CD4-positive, alpha-beta T cell treated with Interleukin-6 for 4 hours (primary cell): ENCODE measurements at places on chromosomes 12 and 14.

DNA sequence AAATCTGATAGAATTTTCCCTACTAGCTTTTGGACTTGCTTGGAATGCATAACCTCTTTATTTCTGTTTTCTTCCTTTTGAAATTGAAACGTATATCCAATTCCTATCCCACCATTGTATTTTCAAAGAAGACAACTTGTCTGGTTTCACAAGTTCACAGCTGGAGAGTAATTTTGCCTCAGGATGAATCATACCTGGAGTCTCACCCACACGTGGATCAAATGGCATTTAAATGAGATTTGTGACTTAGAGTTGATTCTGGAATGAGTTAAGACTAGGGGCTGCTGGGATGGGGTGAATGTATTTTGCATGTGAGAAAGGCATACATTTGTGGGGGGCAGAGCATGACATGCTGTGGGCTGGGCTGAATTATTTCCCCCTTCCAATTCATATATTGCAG is 516.5 kb upstream of the MGAT4C start:
- no peak for DNase-seq

DNA sequence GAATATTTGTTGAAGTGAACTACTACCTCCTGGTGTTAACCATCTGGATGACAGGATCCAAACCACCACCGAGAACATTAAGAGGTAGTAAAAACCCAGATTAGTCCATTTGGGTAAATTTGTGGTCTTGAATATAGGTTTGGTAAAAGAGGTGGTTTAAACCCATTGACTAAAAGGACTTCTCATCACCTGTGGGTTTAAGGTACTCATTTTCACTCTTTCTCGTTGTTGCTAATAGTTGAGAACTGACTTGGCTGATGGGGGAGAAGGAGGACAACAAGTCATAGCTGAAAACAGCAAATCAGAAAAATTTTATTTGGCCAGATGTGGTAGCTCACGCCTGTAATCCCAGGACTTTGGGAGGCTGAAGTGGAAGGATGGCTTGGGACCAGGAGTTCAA is 59.2 kb downstream of the ACADS start:
- no peak for DNase-seq

GRCh38 chr14:32779840-32780239 is 158.8 kb upstream of the NPAS3 start:
- no peak for DNase-seq

- DNase-seq: no peak
Measured at GRCh38 chr12:92722897-92723296, 20.1 kb downstream of the PLEKHG7 start.

GRCh38 chr14:61640158-61641136 is 54.9 kb upstream of the HIF1A start:
- DNase-seq: no peak

- DNase-seq: no peak
Measured at GRCh38 chr14:20341646-20342045, 1.8 kb upstream of the PARP2 start.

GRCh38 chr12:124915239-124916236 is 1.1 kb upstream of the UBC start:
- no peak for DNase-seq

GRCh38 chr14:44405011-44405486 is 102.0 kb downstream of the FSCB start:
- DNase-seq: no peak

DNA sequence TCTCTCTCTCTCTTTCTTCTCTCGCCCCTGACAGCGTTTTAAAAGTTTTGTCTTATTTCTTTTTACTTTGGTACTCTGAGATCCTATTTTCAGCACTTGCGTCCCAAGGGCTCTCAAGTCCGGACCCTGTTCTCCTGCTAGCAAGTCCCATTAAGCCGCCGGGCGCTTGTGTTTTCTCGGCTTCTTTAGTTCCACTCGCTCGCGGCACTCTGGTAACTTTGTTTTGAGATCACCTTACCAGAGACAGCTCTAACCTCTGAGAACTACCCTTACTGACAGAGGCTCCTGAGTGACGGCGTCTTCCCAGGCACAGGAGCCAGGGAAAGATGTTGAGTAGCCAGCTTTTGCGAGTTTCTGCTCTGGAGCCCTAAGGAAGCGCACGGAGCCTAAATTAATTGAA is 2.7 kb upstream of the MYF5 start:
- no peak for DNase-seq

DNA sequence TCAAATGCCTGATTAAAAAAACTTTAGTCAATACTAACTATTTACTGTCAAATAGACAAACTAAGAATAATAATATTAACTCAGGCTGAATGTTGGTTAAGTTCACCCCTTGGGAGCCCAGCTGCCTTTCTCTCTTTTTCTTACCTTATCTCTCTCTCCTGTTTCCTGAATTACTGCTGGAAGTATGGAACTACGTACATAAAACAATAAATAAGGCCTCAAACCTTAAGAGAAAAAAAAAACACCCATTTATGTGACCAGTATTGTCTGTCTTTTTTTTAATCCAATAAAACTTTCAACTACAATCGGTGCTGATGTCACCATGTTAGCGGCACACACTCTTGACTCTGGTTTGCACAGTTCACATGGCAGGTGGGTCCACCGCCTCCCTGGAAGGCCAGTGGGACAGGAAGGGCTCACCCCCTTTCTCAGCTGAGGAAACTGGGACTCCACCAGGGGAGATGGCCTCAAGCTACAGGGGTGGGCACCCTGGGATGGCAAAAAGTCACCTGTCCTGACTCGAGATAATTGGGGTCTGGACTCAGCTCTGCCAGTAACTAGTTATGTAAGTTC is 21.3 kb downstream of the BCL11B start:
- DNase-seq: peak; percentile 43

DNA sequence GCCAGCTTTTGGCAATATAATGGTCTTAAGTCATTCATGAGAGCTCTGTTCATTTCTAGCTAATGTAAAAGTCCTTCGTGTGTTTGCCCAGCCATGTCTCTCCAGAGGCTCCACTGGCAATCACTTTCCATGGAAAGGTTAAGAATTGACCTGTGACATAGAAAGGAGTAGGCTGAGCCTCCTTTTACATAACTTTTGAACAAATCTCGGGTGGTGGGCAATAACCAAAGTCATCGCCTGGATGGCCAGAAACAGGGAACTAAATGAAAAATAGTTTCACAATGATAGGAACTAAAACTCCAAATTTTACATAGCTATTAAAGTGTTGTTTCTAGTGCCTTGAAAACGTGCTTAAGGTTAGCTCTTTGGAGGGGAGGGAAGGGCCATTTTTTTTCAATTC is 6.5 kb downstream of the BHLHE41 start:
- DNase-seq: no peak

- DNase-seq: no peak
Measured at GRCh38 chr14:49463146-49463545, 123.0 kb downstream of the RPS29 start.

GRCh38 chr14:62916551-62916950 is 128.7 kb downstream of the KCNH5 start:
- no peak for DNase-seq

DNA sequence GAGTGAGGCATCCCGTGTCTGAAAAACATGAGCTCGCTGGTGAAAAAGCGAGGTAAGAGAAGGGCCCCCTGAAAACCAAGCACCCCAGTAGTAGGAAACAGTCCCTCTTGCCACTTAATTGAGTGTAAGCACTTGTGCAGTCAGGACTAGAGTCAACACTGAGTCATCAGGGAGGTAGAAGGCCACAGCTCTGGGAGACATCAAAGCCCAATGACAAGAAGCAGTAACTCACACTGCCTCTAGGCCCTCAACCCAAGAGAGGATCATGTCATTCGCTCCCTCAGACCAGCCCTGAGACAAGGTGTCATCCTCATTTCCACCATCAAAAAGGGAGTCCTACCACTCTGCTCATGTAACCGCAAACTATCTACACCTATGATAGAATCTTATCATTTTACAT is 17.8 kb downstream of the POMT2 start:
- peak; percentile 30 for DNase-seq

GRCh38 chr12:110741341-110742095 is 1.2 kb downstream of the PPP1CC start:
- peak; percentile 40 for DNase-seq

GRCh38 chr12:9661720-9662119 is 7.8 kb upstream of the CLEC2D start:
- DNase-seq: no peak

DNA sequence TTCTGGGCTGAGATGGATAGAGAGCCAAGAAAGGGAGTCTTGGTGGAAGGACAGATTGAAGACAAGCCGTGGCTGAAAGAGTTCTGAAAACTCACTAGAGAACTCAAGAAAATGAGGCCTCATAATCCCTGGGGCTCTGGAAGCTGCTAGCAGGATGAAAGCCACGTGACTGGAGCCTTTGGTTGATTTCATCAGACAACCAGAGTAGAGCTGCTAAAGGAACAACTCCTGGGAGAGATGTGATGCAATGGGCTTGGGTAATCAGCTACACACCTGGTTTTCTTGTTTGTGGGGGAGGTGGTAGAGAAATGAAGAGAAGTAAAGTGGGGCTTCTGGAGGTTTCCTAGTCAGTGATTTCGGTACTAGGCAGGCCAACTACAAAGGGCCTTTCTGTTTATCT is 13.4 kb downstream of the CSRNP2 start:
- no peak for DNase-seq

- DNase-seq: no peak
Measured at GRCh38 chr12:45852508-45852907, 123.0 kb downstream of the ARID2 start.

GRCh38 chr12:124543052-124543589 is 24.3 kb downstream of the NCOR2 start:
- DNase-seq: no peak

- DNase-seq: no peak
Measured at GRCh38 chr14:30243805-30244204, 315.2 kb upstream of the G2E3 start.

DNA sequence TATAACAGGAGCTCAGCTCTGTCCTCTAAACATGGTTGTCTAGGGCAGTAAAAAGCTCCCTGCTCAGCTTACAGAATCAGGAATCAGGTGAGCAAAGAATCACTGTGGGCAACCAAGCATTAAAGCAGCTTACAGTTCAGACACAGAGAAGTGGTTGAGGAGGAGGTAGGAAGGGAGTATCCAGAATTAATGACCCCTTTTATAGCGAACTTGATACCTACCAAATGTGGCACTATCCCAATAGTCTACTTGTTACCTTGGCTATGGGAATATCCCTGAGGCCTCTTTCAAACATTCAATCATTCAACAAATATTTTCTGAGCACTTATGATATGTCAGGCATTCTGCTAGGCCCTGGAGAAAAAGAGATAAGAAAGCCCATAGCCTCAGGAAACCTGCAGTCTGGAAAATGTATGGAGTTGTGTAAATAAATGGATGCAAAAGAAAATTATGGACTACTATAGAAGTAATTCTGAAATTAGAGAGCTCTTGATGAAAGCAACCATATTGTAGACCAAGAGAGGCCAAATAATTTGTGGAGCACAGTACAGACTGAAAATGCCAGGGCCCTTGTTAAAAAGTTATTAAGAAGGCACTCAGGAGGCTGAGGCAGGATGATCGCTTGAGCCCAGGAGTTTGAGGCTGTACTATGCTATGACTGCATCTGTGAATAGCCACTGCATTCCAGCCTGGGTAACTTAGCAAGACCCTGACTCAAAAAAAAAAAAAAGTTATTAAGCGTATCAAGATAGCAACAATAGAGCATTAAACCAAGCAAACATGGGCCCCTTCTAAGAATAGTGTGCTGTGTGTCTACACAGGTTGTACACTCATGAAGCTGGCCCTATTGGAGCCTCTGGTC is 134.0 kb upstream of the CPSF6 start:
- no peak for DNase-seq

GRCh38 chr12:111283521-111283920 is 85.4 kb downstream of the PHETA1 start:
- no peak for DNase-seq

DNA sequence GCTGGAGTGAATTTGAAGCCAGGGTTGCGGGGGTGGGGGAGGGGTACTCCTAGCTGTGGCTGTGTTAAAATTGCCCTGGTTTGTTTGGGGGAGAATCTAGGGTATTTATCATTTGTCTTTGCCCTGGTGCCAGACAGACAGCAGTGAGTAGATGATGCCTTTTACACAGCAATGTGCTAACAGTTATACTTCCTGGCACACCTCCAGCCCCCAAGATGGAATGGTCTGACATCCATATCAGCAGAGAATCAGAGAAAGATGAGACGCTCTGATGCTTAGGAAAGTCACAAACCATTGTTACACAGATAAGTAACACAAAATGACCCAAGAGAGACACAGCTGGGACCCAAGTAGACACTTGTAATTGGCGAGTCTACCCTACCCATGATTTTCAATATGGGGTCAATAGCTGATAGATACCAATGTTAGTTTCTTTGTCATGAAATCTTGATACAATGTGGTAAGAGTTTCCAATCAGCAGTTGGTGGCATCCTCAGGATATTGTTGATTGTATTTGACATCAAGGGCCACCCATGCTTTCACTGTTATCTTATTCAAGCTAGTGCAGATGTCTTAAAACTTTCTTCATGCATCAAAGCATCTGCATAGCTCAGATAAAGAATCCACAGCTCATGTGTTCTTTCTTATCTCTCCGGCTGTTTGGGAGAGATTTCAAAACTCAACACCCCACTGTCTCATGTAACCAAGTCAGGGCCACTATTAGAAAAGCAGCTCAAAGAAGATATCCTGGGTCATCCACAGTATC is 2.6 kb upstream of the PRKAB1 start:
- no peak for DNase-seq

DNA sequence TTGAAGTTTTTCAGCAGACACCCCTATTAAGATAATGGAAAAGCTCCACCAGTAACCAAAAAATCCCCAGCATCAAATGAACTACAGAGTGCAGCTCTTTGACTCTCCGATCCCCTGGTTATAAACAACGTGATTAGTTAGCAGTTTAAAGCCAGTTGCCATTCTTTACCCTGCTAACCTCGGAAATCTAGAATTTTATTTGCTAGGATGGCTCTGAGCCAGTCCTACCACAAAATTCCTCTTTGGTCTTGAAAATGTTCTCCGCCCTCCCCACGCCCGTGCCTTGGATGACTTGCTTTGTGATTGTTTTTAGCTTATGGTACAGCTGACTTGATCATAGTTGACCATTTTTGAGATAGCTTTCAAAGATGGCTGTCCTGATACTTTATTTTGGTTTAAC is 1.2 kb downstream of the KLHDC2 start:
- DNase-seq: no peak
